Left hindlimb (tissue), 1 donor: ENCODE measurements at places on chromosomes 7 and 10.
A peak's percentile ranks its signal among the peaks of the same experiment; 100 is the strongest.

GRCh38 chr7:80472491-80473200 is 39.2 kb downstream of the GNAT3 start:
- peak; percentile 31 for DNase-seq

- no peak for DNase-seq
Measured at GRCh38 chr7:23371654-23372053, 72.5 kb downstream of the MALSU1 start.

DNA sequence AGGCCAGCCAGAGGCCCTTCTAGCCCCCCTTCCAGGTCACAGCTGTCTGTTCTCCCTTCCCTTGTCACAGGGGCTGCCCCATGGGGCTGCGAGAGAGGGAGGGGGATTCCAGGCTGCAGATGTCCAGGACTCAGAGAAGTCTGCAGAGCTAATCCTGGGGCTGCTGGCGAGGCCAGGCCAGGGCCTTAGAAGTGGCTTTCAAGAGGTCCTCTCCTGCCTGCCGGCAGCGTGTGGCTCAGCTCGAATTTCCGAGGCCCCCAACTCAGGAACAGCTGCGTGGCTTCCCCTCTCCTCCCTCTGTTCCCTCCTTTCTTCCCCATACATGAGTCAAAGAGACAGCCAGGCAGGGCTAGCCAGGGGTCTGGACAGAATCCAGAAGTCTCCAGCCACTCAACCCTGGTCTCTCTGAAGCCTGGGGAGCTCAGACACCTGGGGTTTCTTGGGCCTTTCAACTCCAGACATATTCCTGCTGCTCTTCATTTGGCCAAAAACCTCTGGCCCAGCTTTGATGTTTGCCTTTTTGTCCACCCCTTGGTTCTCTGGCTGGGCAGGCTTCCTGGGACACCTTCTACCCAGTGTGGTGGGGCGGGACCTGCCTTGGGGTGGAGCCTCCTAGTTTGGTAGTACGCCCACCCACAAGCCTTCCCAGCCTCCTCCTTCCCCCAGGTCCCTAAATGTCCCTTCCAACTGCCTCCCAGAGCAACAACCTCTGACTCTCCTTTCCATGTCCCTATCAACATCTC is 21.8 kb upstream of the EIF5AL1 start:
- peak; percentile 74 for DNase-seq

- peak; percentile 53 for DNase-seq
Measured at GRCh38 chr10:89074120-89074519, 83.5 kb downstream of the FAS start.

DNA sequence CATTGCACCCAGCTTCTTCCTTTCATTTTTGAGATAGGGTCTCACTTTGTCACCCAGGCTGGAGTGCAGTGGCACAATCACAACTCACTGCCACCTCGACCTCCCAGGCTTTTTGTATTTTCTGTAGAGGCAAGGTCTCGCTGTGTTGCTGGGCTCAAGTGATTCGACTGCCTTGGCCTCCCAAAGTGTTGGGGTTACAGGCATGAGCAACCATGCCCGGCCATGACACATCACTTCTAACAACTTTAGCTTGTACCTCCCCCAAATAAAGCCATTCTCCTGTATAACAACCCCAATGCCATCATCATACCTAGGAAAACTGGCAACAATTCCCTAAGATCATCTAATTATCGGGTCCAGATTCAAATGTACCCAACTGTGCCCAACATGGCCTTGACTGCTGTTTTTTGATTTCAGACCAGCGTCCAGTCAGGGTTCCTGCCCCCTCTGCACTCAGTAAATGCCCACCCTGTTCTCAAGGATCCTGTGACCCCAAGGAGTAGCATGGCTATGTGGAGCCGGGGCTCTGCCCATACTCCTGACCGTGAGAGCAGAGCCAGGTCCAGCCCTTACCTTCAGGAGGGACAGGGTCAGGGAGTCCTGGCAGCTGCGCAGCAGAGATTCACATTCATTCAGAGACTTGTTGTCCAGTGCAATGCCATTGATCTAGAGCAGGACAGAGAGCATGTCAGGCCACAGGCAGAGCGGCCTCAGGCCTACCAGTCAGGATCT is 102.6 kb downstream of the DLG5 start:
- no peak for DNase-seq

DNA sequence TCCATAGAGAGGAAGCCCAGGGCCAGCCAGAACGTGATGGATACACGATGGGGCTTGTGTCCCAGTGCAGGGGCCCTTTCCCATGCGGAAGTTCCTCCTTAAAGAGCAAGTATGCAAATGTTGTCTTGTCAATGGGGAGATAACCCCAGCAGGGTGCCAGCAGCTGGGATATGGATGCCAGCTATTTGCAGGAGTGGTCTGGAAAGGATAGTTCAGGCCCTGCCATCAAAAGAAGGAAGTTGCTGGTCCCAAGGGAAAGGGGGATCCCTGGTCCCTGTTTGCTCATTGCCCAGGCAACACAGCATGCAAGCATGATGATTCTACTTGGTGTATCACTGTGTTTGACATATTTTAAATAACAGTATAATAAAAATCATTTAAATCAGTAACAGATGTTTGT is 73.1 kb upstream of the HECW1 start:
- DNase-seq, result peak; percentile 34

- no peak for DNase-seq
Measured at GRCh38 chr10:127855976-127856375, 36.8 kb downstream of the CLRN3 start.

DNA sequence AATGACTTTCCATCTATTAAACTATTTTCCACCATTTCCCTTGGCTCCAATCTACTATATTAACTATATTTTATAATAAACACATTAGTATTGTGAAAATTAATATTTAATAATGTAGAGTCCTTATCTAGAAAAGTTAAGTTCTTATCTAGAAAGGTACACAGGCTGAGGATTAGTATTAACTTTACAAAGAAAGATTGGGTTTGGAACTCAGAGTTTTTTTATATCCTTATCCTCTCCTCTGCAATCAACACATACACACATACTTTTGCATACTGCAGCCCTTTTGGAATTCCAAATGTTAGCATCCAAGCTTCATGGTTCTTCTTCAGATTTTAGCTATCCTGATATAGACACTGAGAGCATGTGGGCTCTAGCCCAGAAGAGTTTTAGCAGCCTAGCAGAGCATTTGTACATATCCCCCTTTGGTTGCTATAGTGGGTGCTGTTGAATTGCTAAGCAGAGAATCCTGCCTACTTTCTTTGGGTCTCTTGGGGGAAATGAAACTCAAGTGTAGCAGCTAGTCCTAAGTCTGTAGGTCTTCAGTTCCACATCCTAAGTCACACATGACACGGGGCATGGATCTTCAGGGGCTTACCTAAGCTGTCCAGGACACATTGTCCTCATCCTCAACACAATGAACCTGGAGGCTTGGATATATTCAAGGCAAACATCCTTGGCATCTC is 874.6 kb downstream of the LRMDA start:
- DNase-seq, result no peak

DNA sequence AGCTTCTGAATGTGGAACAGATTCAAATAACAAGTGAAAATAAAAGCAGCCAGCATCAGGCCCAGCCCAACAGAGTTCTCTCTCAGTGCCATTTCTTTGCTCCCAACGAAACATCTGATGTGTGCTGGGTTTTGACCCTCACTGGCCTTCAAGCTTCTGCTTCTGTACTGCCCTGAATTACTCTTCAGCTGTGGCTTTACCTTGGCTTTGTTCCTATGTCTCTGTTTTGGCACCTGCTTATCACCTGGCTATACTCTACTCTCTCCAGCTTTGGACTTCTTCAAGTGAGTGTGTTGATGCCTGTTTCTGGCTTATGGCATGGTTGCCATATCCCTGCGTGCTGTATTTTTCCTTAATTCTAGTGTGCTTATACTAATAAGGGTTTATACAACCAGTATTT is 768.3 kb downstream of the SORCS1 start:
- DNase-seq, result no peak

GRCh38 chr10:128080231-128080630 is 46.0 kb downstream of the MKI67 start:
- DNase-seq, result no peak

- DNase-seq, result no peak
Measured at GRCh38 chr7:15158141-15158810, 255.7 kb upstream of the DGKB start.

DNA sequence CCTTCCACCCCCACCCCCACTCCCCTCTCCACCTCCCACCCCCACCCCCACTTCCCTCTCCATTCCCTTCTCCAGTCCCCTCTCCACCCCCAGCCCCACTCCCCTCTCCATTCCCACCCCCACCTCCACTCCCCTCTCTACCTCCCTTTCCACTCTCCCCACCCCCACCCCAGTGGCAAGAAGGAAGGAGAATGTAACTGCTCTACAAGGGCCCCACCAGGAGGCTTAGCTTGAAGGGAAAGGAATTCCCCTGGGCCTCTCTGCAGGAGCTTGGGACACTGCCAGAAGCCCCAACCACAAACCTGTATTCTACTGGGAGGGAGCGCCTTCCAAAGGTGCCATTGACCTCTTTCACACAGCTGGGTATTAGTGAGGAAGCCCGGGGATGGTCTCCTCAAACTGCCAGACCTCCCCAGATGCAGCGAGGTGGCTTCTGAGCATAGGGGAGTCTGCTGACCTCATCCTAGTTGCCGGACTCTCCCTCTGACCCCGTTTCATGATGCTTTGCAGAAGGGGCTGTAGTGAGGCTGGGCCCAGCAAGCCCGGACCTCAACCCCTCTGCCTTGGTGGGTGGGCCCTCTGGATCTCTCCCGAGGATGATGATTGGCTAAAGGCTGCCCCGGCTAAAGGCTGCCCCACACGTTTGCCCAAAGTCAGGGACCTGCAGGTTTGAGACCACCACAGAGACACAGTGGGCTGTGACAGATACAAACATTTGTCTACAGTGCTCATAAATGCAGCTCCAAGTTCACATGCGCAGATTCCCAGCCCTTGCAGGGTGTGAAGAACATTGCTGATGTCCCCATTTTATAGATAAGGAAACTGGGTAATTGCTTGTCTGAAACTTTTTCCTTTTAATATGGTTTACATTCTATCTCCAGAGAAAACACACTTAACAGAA is 2.9 kb downstream of the DEPP1 start:
- no peak for DNase-seq

DNA sequence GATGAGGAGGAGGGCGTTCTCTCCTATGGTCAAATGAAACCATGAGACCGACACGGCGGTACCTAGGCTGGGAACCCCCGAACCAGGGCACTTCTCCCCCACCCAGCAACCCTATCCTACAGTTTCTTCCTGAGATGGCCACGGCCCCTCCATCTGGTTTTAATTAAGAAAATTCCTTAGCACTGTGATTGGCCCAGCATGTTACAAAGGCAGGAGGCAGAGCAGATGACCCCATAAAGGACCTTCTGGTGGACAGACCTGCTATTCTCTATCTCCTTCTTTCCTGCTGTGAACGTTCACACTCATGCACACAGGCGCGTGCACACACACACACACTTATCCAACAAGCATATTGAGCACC is 129.4 kb downstream of the RGS10 start:
- peak; percentile 57 for DNase-seq

- no peak for DNase-seq
Measured at GRCh38 chr10:75739414-75740143, 308.2 kb downstream of the LRMDA start.

- no peak for DNase-seq
Measured at GRCh38 chr10:132539894-132540293, 2.3 kb downstream of the INPP5A start.

- DNase-seq, result no peak
Measured at GRCh38 chr10:92773776-92774175, 74.5 kb upstream of the EXOC6 start.

GRCh38 chr10:88125766-88126165 is 262.3 kb downstream of the PTEN start:
- DNase-seq, result no peak

GRCh38 chr7:123417580-123417979 is 116.8 kb downstream of the IQUB start:
- DNase-seq, result no peak

DNA sequence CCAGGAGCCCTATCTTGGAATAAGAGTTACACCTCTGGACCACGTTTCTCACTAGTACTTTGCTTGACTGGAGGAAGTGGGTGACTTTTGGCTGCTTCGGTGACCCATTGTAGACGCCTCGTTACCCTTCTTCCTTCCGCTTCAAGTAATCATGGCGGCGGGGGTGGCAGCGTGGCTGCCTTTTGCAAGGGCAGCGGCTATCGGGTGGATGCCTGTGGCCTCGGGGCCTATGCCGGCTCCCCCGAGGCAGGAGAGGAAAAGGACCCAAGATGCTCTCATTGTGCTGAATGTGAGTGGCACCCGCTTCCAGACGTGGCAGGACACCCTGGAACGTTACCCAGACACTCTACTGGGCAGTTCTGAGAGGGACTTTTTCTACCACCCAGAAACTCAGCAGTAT is 1.5 kb downstream of the KCND2 start:
- peak; percentile 24 for DNase-seq

DNA sequence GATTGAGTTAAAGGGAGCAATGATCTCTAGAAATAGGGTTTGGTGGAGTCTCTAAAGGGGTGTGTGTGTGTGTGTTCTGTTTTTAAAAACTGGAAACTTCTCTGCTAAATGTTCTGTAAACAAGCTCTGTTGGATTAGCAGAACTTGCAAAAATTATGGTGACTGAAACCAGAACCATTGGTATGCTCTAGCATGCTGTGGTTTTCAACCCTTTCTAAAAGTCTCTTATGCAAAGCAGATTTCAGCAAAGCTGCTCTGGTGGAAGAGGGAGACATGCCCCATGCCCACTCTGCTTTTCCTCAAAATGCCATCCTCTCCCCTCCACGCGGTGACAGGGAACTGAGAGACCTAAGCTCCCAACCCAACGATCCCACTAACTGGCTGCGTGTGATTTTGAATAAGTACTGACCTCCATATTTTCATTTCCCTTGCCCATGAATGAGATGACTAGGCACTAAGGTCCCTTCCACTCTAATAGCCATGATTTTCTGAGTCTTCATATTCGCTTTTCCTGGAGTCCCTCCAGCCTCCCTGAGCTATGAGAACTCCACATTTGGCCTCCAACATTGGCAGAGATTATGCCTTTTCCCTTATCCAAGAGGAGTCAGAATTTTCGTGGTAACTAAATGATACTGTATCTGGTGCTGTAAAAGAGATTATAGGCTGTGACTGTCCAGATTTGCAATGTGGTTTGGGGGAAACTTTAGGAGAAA is 117.3 kb upstream of the PALS2 start:
- no peak for DNase-seq

GRCh38 chr10:25026463-25026862 is 10.1 kb downstream of the THNSL1 start:
- no peak for DNase-seq

DNA sequence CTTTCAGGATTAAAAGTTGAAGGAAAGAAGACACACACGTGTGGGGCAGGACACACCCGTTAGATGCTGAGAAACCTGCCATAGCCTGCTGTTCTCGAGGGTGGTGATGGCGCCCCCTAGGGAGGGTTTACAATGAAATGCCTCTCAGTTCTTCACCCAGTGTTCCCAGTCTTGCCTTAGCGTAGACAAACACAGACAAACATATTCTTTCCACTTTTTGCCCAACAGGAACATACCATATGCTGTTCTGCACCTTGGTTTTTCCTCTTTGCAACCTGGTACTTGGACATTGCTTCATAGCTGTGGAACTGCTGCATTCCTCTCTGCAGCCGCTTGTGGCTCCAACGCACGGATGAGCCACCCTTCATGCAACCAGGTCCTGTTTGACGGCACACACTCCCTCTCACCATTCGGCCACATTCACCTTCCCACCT is 23.3 kb upstream of the HSPA12A start:
- no peak for DNase-seq

GRCh38 chr10:92834986-92835385 is 13.3 kb upstream of the EXOC6 start:
- DNase-seq, result no peak
